ENCODE measurements at places on chromosomes 16 and 17.

DNA sequence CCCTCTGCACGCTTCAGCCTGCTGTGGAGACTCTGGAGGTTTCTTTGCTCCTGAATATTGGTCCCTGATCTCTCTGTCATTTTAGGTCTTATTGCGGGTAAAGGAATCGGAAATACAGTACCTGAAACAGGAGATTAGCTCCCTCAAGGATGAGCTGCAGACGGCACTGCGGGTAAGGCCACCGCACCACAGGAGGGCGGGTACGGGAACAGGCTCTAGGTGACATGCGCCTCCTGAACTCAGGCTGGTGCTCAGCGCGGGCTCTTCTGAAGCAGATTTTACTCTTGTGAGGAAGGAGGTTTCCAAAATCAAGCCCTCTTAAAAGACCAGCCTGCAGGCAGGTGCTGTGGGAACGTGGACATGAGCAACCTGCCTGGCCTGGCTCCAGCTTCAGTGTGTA lies 29.8 kb downstream of the PLD6 start:
- no peak for DNase-seq

DNA sequence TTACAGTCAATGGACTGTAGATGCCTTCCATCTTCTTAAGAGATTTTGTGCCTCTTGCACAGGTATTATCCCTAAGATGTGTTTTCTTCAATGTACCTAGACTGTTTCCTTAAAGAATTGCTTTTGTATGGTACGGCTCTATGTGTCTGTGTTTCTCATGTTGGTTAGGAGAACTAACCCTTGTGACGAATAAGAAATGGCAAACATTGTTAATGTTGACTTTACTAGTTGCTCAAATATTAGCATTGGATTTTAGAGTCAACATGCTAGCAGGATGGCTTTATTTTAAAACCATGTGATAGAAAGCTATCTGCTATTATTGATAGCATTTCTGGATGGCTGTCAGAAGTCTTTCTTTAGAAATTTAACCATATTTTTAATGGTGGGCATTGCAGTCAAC lies 34.5 kb downstream of the WWOX start:
- DNase-seq, result no peak

GRCh38 chr16:27844826-27845225 lies 218.7 kb downstream of the GSG1L start:
- no peak for DNase-seq

GRCh38 chr17:49694847-49695697 lies 12.7 kb downstream of the SLC35B1 start:
- peak; percentile 62 for DNase-seq

DNA sequence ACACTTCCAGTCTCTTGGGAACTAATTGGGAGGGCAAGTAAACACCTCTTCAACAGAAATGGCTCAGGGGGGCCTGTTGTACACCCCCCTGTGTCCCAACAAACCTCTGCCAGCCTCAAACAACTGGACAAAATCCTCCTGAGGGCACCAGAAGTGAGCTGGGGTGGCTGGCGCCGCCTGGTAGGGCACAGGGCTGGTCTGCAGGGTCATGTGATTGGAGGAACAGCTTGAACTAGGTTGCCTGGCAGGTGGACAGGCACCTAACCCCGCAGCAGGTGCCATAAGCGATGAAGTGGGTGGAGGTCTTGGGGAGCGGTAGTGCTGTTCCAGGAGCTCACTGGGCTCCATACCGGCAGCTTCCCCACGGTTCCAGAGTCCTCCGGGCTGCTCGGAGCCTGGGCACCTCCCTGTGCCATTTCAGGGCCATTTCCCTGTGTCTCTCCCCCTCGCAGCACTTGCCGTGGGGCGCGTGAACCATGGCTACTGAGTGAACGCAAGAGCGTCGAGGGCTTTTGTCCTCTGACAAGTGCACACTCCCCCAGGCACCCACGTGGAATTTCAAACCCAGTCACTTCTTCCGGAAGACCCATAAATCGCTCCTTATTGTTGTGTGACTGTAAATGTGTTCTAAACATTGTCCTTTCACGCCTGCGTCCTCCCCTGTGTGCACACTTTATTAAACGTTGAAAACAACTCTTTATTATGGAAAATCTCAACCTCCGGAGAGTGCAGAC lies 101.5 kb downstream of the SEC14L1 start:
- no peak for DNase-seq

- no peak for DNase-seq
These were observed 29.0 kb upstream of the LGALS9 start for GRCh38 chr17:27601975-27602302.

DNA sequence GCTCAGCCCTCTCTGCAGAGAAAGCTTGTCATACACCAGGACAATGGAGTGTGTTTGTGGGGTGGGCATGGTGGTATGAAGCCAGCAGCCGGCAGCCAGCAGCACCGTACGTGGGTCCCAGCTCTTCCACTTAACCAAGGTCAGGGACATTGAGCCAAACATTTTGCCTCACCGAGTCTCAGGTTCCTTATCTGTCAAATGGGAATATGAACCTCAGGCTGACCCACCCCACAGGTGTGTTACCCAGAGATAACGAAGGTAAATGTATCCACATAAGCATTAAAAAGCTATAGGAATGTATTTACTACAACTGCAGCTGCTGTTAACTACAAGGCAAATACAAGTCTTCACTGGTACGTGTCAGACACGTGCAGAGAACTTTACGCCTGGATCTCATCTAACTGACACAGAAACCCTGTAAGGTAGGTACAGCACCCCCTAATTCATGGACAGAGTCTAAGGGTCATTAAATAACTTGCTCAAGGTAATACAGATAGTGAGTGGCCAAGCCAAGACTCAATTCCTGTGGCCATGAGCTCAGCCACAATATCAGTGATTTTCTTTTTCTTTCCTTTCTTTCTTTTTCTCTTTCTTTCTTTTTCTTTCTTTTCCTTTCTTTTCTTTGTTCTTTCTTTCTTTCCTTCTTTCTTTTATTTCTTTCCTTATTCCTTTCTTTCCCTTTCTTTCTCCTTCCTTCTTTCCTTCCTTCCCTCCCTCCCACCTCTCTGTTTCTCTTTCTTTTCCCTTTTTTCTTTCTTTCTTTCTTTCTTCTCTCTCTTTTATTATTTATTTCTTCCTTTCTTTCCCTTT lies 990 bp downstream of the SLC5A11 start:
- no peak for DNase-seq

DNA sequence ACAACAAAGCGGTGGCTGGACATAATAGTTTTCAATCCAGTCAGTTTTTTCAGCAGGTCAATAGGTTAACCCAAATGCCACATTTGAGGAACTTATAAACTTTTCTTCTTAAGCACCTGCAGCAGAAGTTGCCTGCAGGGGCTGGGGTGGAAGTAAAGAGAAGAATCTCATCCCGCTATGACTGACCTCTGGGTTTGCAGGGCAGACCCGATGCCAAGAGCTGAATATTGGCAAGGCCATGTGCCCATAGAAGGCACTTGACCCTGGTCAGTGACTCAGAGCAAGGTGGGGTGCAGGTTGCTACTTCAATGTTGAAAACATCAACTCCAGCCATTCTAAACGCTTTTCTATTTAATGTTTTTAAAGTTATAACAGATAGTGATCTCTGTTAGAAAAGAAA lies 17.9 kb upstream of the SMPD3 start:
- DNase-seq, result no peak

GRCh38 chr16:29148867-29149272 lies 164.0 kb downstream of the LAT start:
- peak; percentile 27 for DNase-seq

GRCh38 chr16:84144209-84144858 lies 643 bp downstream of the HSDL1 start:
- DNase-seq, result peak; percentile 36

DNA sequence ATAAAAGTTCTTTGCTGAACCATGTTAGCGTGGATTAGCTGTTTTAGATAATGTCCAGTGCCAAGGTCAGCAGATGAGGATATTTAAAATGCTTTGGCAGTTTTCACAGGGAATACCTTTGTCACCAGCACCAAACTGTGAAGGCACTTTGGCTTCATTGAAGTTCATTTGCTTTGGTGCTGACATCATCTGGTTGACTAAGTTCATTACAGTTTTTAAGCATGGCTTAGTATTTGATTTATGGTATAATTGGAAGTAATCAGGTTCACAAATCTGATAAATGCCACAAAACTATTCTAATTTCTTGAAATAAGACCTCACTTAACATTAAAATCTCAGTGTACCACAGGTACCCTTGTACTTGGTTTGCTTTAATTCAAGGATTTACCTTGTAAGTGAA lies 4.3 kb downstream of the GID4 start:
- no peak for DNase-seq

GRCh38 chr16:17574256-17574655 lies 103.5 kb upstream of the XYLT1 start:
- no peak for DNase-seq

DNA sequence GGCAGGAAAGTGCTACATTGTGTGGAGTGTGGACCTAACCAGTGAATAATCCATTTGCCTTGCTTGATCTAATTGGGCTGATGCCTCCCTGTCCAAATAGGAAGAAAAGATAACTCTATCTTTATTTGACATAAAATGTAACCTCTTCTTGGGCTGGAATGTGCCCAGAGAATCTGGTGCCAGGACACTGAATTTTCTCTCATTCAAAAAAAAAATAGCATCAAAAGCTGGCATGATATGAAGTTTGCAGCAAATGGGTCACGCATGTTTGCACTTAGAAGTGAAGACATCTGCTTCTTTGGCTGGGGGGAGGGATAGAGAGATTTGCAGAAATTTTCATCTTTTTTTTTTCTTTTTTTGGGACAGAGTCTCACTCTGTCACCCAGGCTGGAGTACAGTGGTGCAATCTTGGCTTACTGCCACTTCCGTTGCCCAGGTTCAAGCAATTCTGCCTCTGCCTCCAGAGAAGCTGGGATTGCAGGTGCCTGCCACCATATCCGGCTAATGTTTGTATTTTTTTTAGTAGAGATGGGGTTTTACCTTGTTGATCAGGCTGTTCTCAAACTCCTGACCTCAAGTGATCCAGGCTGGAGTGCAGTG lies 478.2 kb upstream of the EEF2KMT start:
- DNase-seq, result no peak

GRCh38 chr16:5906351-5906750 lies 808.8 kb upstream of the EEF2KMT start:
- DNase-seq, result no peak

- DNase-seq, result no peak
These were observed 12.5 kb downstream of the ABCC3 start for GRCh38 chr17:50647187-50647586.

DNA sequence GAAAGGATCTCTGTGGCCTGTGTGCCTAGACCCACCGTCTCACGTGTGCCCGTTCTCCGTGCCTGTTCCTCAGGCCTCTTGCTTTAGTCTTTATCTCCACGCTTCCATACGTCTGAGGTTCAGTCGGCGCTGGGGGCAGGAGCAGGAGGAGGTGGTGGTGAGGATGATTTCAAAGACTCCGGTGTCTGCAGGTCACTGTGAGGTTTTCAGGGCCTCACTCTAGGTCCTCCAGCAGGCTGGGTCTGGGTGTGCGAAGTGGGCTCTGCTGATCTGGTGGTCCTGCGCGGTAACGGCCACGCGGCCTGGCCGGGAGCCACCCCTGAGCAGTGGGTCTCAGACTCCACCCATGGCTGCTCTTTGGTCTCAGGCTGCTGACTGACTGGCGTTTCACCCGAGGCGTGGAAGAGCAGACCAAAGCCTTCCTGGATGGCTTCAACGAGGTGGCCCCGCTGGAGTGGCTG lies 14.4 kb upstream of the CLEC18A start:
- DNase-seq, result no peak

DNA sequence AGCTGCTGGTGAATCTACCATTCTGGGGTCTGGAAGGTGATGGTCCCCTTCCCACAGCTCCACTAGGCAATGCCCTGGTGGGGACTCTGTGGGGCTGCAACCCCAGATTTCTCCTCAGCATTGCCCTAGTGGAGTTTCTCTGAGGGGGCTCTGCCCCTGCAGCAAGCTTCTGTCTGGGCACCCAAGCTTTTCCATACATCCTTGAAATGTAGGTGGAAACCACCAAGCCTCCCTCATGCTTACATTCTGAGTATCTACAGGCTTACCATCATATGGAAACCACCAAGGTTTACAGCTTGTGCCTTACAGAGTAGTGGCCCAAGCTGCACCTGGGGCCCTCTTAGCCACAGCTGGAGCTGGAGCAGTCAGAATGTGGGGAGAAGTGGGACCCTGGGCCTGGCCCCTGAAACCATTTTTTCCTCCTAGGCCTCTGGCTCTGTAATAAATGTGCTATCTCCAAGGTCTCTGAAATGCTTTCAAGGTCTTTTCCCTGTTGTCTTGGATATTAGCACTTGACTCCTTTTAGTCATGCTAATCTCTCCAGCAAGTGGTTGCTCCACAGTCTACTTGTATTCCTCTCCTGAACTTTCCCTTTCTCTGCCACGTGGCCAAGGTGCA lies 19.6 kb upstream of the DLX3 start:
- no peak for DNase-seq

- DNase-seq, result no peak
These were observed 10.0 kb downstream of the SLC38A8 start for GRCh38 chr16:84032458-84033178.

DNA sequence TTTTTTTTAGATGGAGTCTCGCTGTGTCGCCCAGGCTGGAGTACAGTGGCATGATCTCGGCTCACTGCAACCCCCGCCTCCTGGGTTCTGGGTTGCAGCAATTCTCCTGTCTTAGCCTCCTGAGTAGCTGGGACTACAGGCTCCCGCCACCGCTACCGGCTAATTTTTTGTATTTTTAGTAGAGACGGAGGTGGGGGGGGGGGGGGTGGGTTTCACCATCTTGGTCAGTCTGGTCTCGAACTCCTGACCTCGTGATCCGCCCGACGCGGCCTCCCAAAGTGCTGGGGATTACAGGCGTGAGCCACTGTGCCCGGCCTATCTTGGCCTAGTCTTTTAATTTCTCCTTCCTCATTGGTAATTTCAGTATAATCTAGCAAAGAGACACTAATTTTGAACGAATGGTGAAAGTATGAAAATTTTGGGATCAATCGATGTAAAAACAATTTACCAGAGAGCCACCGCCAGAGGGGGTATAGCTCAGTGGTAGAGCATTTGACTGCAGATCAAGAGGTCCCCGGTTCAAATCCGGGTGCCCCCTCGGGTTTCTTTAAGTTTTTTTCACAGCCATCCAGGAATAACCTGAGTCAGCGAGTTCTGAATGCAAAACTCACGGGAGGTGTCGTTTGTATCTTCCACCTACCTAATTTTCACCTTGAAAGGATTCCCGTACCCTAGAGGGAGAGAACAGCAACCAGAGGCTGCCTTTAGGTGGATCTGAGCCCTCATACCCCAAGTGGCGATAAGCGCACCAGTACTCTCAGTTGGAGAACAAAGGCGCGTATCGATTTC lies 2.5 kb upstream of the LASP1 start:
- peak; percentile 71 for DNase-seq

- no peak for DNase-seq
These were observed 1221.2 kb downstream of the CDH8 start for GRCh38 chr16:60815033-60815432.

- no peak for DNase-seq
These were observed 670.0 kb downstream of the MAF start for GRCh38 chr16:78930561-78930960.

All from activated T-cell treated with anti-CD3 and anti-CD28 coated beads for 48 hours (primary cell).